ENCODE measurements at places on chromosomes 11 and 22.

- no peak for DNase-seq
These were observed 106.1 kb upstream of the CLMP start for GRCh38 chr11:123301013-123301591.

DNA sequence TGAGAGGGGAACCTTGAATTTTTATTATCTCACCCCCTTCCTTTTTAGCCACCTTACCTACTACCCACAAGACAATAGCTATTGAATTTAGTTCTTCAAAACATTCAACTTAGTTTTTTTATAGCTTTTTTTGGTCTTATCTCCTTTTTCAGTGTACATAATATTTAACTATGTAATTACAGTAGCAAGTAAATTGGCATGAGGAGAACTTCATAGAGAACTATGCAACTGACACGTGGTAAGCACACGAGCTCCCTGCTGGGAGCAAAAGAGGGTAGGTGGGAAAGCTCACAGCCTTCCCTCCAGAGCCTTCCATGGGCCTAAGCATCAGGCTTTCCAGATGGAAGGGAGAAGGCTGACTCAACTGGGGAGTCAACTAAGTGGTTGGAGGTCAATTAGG lies 22.1 kb upstream of the ZDHHC13 start:
- DNase-seq, result no peak

DNA sequence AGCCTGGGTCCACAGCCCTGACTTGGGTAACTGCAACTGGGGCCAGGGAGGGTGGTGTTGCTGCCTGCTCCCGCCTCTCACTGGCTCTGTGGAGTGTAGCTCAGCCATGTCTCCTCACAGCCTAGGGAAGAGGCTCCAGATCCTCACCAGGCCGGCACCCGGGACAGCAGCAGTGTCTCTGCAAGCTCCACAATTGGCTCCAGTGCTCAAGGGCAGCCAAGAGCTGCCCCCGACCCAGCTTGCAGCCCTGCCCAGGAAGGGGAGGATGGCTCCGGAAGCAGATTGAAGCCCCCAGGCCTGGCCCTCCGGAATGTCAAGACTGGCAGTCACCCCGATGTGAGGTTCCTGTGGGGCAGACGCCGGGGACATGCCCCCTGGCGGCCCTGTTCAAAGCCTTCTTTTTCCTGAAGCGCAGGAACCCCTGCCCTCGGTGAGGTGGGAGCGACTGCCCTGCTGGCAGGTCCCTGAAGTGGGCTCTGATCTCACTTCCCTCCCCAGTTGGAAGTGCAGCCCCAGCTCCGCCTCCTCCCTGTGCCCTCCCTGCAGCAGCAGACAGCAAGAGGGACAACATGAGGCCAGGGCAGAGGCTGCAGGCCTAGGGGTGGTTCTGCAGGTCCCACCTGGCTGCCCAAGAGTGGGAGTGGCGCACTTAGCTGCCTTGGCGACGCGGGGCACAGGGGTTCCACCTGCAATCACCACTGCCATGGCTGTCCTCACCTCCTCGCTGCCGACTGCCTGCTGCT lies 816.2 kb upstream of the LUZP2 start:
- DNase-seq, result no peak

GRCh38 chr11:113446112-113446511 lies 29.1 kb downstream of the DRD2 start:
- no peak for DNase-seq

DNA sequence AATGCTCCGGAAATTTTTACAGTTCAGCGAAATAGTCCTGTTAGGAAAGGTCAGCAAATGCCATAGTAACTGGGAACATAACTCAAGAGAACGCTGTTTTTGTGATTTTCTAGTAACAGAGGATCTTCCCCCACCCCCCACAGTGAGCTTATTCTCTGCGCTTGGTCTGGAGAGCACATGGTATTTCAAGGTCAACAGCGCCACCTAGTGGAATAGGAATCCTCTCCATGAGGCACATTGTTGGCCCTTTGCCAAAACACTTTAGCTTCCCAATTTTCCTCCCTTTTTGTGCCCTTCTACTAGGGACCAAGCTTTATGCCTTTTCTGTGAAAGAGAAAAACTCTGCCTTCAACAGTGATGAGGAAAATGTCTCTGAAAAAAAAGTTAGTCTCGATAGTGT lies 13.2 kb upstream of the OR4C12 start:
- no peak for DNase-seq

DNA sequence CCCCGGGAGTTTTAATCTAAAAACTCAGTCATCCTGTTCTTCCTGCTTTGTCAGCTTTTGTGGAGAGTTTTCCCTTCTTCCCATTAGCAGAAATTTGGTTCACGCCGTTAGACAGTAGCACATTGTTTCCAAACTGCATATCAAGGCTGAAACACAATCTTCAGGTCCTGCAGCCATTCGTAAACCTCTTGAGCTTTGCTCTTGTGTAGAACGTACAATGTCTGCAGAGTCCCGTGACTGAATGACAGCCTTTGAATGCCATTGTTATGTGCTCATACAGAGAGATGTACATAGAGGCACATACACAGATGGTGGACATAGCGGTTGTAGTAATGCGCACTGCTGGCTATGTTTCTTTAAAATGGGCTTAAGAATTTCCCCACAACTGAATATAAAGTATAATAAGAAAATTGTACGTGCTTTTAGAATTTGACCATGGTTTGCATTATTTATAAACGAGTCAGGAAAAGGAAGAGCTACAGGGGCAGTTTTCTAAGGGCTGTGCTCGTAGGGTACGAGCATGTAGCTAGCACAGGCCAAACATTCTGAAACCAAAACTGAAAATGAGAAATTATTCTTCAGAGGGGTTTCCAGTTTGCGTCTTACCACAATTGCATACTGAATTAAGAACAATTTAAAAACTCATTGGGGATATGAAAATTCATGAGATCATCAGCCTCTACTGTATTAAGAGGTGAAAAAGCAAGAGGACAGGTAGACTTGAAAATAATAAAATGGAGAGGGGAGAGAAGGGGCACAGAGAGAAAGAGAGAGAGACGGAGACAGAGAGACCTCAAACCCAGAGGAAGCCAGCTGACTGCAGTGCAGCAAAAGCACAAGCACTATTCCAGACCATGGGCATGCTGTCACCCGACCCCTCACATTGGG lies 310.1 kb downstream of the CADM1 start:
- no peak for DNase-seq

DNA sequence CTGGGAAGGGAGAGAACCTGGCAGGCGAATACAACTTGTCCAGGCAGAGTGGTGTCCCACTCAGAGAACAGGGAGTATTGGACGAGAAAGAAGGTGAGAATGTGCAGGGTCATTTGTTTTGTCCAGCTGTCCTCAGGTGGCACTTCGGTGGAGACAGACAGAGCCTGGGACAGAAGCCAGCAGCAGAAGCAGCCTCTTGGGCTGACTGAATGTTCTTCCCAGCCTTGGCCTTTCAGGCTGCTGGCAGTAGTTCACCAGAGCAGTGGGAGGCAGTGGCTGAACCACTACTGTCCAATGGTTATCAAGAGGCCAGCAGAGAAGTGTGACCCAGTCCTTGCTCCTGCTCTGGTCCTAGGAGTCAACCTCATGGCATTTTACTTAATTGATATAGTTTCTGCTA lies 331.1 kb upstream of the NARS2 start:
- no peak for DNase-seq

DNA sequence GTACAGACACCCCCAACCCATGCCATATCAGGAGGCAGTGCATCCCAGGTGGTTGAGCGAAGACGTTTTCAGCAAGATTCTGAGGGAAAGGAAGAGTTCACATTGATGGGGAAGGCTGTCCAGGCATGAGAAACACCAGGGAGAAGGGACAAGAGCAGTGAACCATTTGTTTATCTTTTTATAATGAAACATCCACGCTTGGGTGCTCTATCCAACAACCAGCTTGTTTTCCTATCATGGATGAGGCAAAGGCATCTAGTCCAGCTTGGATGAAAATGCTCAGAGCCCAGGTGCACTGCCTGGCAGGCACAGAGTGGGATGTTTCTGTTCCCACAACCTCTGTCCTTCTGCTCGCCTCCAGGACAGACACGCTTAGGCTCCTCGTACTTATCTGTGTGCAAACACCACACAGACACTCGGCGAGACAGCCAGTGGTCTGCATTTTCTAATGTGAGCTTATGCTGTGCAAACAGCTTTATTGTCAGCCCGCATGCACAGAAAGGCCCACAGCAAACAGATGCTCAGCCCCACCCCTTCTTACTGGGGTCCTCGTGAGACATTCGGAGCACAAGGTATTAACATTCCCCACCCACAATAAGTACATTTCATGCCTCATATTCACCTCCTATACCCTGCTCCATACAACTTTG lies 45.4 kb upstream of the NTM start:
- DNase-seq, result no peak

DNA sequence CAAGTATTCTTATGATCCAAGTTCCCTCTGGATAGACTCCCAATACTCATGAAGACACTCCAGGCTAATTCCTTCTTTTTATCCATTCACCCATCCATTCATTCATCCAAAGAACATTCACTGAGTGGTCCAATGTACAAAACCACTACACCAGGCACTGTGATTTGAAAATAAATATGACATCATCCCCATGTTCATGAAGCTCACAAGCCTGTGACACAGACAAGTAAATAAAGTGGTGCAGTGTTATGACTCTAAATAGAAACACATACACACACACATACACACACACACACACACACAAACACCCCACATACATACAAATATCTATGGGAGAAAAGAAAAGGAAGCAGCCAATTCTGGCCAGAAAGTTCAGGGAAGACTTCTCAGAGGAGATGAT lies 35.5 kb downstream of the MTMR2 start:
- no peak for DNase-seq

- DNase-seq, result no peak
These were observed 1108.7 kb downstream of the BRD1 start for GRCh38 chr22:48718818-48719500.

DNA sequence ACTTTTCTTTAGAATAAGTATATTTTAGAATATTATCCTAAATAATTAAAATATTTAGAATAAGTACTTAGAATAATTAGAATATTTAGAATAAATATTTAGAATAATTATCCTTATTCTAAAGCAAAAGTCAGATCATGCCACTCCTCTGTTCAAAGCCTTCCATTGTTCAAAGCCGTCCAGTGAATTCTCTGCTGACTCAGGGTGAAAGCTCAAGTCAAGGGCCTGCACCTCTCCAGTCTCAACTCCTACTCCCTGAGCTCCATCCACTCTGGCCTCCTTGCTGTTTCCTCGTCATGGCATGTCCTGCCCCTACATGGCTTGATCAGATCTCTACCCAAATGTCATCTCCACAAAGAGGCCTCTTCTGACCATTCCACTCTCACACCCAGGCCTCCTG lies 30.0 kb downstream of the PLEKHA7 start:
- no peak for DNase-seq

- no peak for DNase-seq
These were observed 125.3 kb downstream of the FEZ1 start for GRCh38 chr11:125370561-125371389.

- DNase-seq, result no peak
These were observed 98.2 kb downstream of the INSC start for GRCh38 chr11:15212876-15213275.

DNA sequence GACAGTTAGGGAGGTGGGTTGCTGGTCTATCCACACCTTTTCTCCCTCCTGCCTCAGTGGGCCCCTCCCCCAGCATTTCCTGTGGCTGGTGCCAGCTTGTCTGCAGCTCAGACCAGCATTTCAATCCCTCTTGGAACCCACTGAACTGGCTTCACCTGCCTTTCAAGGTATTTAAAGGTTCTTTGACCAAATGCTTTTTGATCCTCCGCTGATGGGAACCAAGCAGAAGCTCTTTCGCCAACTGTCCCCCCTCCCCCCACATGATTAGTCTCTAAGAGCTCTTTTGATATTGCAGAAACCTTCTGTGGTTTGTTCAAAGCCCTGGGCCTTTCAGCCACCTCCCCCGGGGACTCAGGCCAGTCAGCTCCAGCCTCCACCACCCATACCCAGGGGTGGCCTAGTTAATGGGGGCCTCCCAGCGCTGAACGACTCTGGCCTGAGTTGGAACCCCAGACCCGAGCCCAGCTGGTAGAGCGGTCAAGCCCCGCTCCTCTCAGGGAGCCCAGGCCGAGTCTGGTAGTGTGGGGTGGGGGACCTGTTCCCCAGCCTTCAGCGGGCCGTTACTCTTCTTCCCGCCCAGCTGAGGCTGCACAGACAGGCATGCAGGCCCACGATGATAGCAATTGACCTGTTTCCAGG lies 6.0 kb upstream of the SYT7 start:
- no peak for DNase-seq

- no peak for DNase-seq
These were observed 198.8 kb upstream of the SEZ6L start for GRCh38 chr22:25970374-25970911.

DNA sequence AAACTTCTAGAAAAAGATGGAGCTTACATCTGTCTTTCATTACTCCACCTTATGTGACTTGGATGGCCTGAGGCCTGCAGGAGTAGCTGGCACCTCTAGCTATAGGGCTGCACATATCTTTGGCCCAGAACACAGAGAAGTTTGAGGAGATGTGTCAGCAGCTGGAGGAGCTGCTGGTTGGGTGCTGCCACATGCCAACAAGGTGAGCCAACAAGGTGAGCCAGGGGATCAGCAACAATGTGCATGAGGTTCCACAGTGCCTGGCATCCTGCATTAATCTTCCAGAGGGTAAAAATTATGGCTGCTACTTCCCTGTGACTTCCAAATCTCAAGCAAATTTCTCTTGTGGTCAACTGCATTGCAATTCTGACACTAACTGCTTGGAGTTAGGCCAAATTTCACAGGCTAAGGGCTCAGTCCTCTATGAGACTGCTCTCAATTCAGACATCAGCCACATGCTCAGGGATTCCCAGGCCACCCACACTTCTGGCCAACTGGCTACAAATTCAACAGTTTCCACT lies 16.0 kb downstream of the RBM7 start:
- no peak for DNase-seq

DNA sequence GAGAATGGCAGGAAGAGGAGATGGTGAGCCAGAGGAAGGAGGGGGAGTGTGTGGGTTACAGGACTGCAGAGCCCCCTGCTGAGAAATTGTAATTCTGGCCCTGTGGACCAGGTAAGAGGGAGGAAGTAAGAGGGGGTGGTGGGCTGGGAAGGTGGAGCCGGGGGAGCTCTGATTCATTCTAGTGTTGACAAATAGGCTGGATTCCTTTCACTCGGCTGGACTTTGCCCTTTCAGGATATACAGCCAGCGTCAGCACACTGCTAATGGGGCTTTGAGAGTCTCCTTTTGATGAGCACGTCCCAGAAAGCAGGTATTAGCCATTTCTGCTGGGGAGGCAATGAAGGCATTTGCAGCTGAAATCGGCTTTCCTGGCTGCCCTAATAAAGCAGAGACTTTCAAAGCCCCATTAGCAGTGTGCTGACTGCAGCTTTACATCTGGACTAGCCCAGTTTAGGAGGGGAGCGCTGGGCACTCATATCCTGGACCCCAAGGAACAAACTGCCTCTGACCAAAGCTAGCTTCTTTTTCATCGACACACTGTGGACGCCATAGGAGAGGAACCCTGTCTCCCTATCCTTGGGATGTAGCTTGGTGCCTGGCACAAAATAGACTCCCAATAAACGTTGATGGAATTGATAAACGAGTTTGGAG lies 44.8 kb upstream of the CADM1 start:
- DNase-seq, result no peak

Data from stimulated activated CD4-positive, alpha-beta T cell treated with anti-CD3 and anti-CD28 coated beads, Interleukin-15, amount 100 ng/mL, for 1 hour (primary cell).